ENCODE measurements at places on chromosomes 6 and 20.

- DNase-seq = no peak
Measured at GRCh38 chr20:48609491-48609978, 218.3 kb downstream of the PREX1 start.

- no peak for DNase-seq
Measured at GRCh38 chr6:105619971-105620741, 217.3 kb upstream of the PREP start.

DNA sequence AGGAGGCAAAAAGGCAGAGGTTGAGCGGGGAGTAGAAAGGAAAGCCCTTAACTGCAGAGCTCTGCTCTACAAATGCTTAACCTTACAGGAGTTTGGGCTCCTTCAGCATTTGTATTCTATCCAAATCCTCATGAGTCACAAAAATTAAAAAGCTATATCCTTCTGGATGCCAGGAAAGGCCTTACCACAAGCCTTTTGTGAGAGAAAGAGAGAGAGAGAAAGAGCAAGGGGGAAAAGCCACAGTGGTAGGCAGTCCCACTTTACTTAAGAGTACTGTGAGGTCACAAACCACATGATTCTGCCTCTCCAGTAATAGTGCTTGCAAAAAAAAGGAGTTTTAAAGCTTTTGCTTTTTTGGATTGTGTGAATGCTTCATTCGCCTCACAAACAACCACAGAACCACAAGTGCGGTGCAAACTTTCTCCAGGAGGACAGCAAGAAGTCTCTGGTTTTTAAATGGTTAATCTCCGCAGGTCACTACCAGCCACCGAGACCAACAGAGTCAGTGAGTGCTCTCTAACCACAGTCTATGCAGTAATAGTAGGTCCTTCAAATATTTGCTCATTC is at the start of gene RUNX2:
TSS of gene RUNX2 (plus strand) at position 375 of the 567 bp plus-strand sequence. CDS start 397 bp downstream, outside the sequence.
- DNase-seq = no peak

DNA sequence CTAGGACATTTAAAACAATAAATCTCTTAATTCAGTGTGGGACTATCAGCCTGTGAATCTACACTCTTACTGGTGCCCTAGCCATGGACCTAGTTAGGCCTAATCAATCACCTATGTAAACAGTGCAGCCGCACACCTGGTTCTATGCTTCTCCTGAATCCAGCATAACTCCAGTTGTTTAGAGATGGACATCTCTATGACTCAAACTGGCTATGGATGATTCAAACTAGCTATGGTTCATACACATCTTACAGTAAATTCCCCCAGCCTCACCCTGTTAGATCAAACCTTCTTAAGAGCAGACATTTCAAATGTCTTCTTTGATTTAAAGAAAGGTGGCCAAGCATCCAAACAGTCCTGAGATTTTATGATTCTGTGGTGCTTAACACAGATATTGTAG is 34.7 kb downstream of the SLC35B3 start:
- DNase-seq = no peak

DNA sequence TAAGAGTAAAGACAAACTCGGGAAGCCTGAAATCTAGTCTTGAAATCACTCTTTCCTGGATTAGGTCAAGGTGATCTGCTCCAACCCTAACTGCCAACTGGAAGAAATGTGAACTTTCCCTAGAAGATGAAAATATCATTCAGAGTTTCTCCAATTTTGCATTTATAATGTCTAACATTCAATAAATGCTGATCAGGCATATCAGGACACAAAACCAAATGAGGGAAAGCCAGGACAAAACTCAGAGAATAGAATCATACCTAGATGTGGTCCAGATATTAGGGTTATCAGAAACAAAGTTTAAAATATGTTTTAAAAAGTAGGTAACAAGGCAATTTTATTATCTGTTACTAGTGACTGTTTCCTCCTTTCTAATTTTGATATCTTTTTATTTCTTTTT is 335.5 kb upstream of the MAP3K7 start:
- DNase-seq = no peak

- DNase-seq = no peak
Measured at GRCh38 chr6:26128013-26128771, 41.0 kb downstream of the HFE start.

- no peak for DNase-seq
Measured at GRCh38 chr20:8196096-8196495, 64.0 kb downstream of the PLCB1 start.
